H9 (cell line): ENCODE measurements at places on chromosomes 1 and 21. TPM values are rescaled to one million over a fixed set of nuclear protein-coding genes. Genes with fewer than 3 reads are reported as not detected.

DNA sequence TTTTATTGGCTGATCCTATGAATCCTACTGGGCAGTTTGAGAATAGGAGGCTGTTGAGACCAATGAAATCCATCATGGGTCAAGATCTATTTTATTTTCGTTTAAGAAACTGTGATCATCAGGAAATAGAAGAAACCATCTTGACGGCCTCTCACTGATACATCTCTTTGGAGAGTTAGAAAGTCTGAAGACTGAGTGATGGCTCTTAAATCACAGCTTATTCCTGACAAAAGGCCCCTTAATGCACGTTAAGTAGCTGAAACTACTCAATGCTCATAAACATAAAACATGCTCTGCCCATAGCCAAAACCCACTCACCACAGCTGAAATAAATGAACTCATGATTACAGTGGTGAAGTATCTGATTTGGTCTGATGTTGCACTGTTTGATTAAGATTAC, 784.5 kb upstream of the NEGR1 start:
- H3K4me3 ChIP-seq: no peak overlapping the region
- H3K27ac ChIP-seq: no peak overlapping the region
- DNase-seq: no peak
- peaks cover 2% of the 10 kb centered on the region; the same call in 1 of the 2 replicates for H3K4me1 ChIP-seq

GRCh38 chr1:202376247-202376646, 27.7 kb downstream of the PPP1R12B start:
- H3K4me3 ChIP-seq: no peak overlapping the region
- H3K4me1 ChIP-seq: peaks cover 9% of the 10 kb centered on the region; the same call in 1 of the 2 replicates
- no peak overlapping the region for H3K27ac ChIP-seq

DNA sequence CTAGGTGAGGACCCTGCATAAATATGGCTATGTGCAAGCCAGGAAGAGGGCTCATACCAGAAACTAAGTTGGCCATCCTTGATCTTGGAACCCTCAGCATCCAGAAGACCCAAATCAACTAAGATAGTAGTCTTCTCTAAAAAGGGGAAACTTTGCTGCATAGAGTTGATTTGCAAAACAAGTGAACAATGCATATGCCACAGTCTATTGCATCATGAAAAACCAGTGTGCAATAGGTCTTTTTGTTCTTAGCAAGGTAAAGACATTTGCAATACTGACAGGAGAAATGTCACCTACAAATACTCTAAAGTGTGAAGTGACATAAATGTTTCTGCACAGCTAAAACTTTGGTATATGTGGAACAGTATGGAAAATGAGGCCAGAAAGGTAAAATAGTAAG, 2.0 kb upstream of the IFI16 start:
- DNase-seq: no peak
- no peak overlapping the region for H3K27ac ChIP-seq
- no peak overlapping the region for H3K4me3 ChIP-seq
- H3K4me1 ChIP-seq: peaks cover 9% of the 10 kb centered on the region; the same call in 1 of the 2 replicates
- H3K27me3 ChIP-seq: peaks cover 19% of the 10 kb centered on the region; the same call in 1 of the 2 replicates

PTCH2 gene
- 0.79 and 0.83 TPM in 2 replicates for total RNA-seq
